HCT116 (cell line): ENCODE measurements at places on chromosomes 6 and 20.

DNA sequence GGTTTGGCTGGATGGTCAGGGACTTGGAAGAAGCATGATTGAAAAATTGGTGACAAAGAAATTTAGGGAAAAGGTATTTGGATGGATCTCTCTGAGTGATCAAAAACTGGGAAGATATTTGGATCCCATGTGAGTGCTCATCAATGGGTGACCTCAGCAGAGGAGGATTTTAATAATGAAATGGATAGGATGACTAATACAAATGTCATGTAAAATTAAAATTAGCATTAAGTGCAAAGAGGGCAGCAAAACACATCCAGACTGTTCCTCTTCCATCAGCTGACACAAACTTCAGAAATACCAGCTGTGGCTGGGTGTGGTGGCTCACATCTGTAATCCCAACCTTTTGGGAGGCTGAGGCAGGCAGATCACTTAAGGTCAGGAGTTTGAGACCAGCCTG is 151.7 kb downstream of the THBS2 start:
- DNase-seq: no peak

GRCh38 chr6:40989204-40990169 is 49.5 kb downstream of the UNC5CL start:
- no peak for DNase-seq

DNA sequence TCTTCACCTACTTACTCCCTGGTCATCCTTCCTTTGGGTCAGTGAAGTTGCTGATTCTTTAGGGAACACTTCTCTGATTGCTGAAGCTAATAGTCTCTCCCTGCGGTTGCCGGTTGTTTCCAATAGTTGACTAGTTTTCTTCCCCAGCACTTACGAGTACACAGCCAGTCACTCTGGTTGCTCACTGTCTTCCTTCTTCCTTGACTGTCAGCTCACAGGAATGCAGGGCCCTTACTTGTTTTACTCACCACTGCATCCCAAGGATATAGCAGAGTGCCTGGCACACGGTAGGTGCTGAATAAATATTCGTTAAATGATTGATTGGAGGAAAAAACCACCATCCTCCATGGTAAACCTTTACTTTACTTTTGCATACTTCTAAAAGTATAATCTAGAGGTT is 345.0 kb downstream of the QKI start:
- DNase-seq: no peak

- no peak for DNase-seq
Measured at GRCh38 chr6:20364327-20364726, 37.4 kb upstream of the E2F3 start.

- peak; percentile 24 for DNase-seq
Measured at GRCh38 chr6:157597461-157598312, 216.7 kb downstream of the ZDHHC14 start.

GRCh38 chr6:35019171-35019570 is 122.0 kb downstream of the TCP11 start:
- no peak for DNase-seq

DNA sequence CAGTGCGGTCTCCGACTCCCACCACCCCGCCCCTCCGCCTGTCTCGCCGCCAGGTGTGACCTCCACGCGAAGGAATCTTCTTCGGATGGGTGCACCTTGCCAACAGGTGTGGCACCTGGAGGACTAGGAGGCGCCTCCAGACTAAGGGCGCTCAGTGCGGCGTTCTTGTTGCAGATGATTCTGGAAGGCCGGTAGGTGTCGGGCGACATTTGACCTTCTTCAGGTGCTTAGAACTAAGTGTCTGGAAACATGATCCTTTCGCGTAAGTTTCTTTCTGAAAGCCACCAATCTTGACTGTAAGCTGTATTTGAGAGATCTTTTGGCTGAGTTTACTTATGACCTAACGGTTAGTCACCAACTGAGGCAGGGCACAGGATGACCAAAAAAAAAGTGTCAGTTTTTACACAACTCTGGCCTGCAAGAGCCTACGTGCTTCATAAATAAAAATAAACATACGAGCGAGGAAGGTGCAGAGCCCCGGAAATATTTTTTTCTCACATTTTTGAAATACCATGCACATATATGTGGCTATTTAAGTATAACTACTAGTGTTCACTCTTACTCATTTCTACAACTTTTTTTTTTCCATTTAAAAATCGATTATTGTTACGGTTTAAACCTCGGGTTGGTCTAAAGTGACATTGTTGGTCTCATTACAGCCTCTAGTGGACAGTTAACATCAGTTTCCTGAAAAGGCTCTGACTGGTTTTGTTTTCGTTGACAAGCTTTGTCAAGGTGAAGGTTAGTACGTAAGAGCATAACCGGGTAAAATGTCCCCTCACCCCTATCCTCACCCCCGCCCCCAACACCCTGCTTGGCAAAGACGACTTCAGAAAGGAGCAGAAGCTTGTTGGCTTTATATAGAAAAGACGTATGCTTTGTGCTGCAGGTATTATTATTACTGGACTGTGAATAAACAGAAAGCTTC is 1.6 kb upstream of the ATXN1 start:
- peak; percentile 83 for DNase-seq

GRCh38 chr6:160837146-160837545 is 135.1 kb downstream of the PLG start:
- DNase-seq: no peak

- no peak for DNase-seq
Measured at GRCh38 chr20:461254-462198, 807 bp downstream of the TBC1D20 start.

DNA sequence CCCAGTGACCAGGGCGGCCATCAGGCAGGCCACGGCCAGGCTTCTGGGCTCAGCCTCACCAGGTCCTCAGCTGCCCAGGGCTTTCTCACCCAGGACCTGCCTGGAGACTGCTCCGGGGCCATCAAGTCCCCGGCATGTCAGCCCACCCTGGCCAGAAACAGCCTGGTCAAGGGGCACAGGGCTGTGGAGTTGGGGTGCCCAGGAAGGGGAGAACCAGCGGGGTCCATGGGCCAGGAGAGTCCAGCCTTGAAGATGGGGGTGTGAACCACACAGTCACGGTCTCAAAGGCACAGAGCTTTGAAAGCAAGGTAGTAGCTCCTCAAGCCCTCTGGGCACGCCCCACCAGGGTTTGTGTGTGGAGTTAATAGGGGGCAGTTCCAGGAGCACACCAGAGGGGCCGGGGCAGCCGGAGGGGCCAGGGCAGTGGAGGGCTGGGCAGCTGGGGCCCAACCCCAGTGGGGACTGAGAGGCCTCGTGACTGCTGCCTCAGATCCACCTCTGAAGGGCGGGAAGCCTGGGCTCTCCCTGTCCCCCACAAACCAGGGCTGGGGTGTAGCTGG is 48.0 kb upstream of the BHLHE23 start:
- no peak for DNase-seq
